Muscle of arm (tissue), 14 donors: ENCODE measurements at places on chromosomes 6 and 20. TPM values are rescaled to one million over a fixed set of nuclear protein-coding genes. Genes with fewer than 3 reads are reported as not detected.

The XRN2 gene
- 39.9 TPM for polyA plus RNA-seq

The PPIL6 gene
- 5.8 TPM for polyA plus RNA-seq

The DEFB124 gene
- 1.3 TPM for polyA plus RNA-seq

DNA sequence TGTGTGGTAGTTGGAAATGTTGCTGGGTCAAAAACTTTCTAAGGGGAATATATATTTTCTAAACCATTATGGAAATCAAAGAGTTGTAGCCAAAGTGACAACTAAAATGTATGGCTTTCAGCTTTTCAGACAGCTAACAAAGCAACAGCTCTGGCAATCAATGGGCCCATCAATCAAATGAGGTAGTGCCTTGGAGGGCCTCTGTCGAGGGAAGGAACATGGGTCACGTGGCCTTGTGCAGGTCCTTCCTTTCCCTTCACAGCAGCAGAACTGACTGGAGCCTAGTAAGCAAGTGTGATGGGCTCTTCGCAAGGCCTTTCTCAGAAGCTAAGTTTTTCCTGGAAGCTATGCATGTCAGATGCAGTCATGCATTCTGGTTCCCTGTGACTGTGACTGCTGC is 17.9 kb downstream of the FAXC start:
- no peak for DNase-seq

DNA sequence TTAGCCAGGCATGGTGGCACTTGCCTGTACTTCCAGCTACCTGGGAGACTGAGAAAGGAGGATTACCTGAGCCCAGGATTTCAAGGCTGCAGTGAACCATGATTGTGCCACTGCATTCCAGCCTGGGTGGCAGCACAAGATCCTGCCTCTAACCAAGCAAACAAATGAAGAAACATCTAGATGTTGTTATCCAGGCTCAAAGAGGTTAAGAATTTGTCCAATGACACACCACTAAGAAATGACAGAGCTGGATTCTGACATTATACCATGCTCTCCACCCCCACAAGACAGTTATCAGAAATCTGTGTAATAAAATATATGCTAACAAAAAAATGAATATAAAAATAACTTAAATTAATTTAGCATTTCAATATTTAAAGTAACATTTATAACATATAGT is 925.5 kb upstream of the SLC35B3 start:
- DNase-seq, result no peak
